ENCODE measurements at places on chromosomes 1 and 21.

GRCh38 chr1:40059338-40059959 is 18.9 kb downstream of the CAP1 start:
- DNase-seq = no peak

- DNase-seq = no peak
Measured at GRCh38 chr1:17521946-17522612, 17.4 kb upstream of the ARHGEF10L start.

GRCh38 chr1:209733409-209734192 is 22.3 kb upstream of the TRAF3IP3 start:
- no peak for DNase-seq

DNA sequence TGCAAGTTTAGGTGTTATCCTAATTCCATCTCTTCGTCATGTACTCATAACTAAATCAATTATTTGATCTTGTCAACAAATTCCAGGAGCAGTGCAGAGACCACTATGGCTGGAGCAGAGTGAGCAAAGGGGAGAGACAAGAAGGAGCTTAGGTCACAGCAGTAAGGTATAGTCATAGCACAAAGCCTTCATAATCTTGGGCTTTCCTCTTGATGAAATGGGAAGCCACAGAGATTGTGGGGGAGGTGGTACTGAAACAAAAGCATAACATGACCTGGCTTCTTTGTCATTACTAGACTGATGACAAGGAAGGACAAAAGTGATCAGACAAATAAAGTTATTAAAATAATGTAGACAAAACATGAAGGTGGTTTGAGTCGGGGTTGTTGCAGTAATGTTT is 60.1 kb upstream of the PTGS2 start:
- no peak for DNase-seq

GRCh38 chr1:102262994-102263393 is 266.3 kb upstream of the OLFM3 start:
- DNase-seq = no peak

DNA sequence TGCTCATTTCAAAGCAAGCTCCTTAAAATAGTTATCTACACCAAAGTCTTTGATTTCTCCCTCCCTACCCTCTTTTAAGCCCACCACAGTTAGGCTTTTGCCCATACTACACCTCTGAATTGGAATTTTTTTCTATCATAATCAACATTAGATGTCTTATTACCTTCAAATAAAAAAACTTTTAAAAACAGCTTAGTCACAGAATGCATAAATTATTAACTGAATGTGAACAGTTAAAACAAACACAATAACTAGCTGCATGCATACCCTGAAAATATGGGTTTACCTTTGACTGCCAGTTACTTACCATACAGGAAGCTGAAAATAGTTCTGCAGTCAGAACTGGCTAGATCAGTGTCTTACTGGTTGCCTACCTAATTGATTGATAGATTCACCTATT is 210.9 kb downstream of the TGFB2 start:
- DNase-seq = no peak

GRCh38 chr1:91026777-91027176 is 4.9 kb upstream of the ZNF644 start:
- no peak for DNase-seq

DNA sequence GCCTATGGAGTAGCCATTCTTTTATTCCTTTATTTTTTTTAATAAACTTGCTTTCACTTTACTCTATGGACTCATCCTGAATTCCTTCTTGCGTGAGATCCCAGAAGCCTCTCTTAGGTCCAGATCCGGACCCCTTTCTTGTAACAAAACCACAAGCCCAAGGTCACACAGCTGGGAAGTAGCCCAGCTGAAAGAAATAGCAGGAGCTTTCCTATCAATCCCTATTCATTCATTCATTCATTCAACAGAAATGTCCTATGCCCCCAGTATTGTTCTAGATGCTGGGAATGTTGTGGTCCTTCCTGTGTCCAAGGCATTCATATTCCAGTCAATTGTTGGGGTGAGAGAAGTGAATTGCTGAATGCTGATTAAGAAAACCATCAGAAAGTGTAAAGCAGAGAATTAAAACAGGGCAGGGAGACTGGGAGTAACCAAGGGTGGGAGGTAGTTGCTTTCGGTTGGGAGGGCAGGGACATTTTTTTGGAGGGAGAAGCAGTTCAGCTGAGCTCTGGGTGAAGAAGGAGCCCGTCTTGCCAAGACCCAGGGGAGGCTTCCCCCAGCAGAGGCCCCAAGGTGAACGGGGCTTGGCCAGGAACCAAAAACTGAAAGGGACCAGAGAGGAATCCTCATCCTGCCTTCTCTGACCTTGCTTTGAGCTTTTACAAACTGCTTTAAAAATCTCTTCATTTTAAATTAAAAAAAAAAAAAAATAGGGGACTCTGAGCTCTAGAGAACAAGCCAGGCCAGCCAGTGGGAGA is 10.8 kb downstream of the PLA2G2D start:
- DNase-seq = no peak

GRCh38 chr21:32423320-32424190 is 11.0 kb downstream of the EVA1C start:
- no peak for DNase-seq

DNA sequence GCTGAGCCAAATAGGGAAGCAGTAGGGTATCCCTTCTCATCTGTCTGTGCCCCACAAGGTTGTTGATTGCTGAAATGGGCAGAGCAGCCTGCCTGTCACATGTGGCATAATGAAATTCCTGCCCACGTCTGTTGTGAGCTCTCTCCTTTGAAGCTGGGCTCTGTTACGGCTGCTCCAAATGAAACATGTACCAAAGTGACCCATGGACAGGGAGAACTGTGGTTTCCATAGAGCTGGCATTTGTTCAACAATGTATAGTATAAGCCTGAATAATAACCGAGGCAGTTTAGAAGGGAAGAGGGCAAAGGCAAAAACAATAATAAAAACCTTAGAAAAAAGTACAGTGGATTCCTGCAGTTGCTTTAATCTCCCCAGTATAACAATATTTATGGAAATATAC is 149.7 kb downstream of the LYPLAL1 start:
- no peak for DNase-seq

- DNase-seq = no peak
Measured at GRCh38 chr1:55089683-55090082, 50.3 kb downstream of the PCSK9 start.

GRCh38 chr1:91124290-91124985 is 102.6 kb upstream of the ZNF644 start:
- DNase-seq = no peak

DNA sequence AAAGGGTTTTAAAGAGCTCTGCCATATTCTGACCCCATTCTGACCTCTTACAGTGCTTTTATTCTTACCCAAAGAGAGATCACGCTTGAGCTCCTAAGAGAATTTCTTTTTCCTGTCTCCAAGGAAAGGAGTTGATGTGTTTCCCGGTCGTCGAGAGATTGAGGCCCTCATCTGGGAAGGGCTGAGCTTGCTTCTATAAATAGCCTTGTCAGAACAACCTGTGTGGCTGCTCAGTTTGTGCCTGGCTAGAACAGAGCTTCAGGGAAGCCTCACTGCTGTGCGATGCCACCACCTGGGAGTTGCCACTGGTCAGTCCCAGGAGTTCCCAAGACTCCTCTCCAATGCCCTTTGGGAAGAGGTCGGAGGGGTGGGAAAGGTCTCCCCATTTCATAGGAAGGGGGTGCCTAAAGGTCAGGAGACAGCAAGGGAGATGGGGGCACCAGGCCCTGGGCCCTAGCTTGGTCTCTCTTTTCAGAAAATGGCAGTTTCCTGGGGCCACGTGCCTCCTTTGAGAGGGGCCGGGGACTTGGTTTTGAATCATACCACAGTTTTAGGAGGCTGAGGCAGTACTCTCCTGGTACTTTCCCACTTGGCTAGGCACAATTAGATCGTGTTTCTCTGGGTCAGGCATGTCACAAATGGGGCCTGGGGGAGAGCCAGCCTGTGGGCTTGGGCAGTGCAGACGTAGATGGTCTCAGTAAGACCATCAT is 52.1 kb downstream of the EIF2D start:
- no peak for DNase-seq

DNA sequence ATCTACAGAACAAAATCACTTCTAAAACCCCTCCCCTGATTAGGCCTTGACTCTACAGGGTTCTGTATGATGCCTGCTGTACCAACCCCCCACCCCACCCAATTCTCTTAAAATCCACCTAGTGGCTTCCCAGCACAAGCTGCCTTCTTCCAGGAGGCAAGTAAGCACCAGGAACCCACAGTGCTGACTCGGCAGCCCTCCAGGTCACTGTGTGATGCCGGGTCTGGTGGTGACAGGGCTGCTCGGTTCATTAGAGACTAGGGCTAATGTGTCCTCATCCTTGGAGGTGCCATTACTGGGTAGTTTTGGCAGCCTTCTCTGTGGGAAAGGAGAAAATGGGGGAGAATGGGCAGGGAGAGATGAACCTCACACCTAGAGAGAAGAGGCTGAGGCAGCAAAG is 363.5 kb downstream of the PTPRU start:
- no peak for DNase-seq

DNA sequence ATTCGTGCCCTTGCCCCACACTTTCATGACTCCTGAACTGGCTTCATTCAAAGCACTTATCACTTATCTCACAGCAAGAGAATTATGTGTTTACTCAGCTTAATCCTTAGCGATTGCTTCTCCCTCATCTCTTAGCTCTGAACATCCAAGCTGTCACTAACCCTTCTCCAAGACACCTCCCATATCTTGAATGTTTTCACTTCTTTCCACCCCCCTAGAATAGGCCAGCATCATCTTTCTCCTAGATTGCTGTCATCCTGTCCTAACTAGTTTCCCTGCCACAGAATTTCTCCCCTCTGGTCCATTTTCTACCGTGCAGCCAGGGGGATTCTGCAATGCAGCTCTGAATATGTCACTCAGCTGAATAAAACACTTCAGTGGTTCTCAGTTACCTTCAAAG is 68.6 kb upstream of the SPATA6 start:
- DNase-seq = no peak

GRCh38 chr1:51328279-51328678 is 2.1 kb downstream of the TTC39A start:
- no peak for DNase-seq

- no peak for DNase-seq
Measured at GRCh38 chr1:187892683-187893039, 1063.9 kb downstream of the PLA2G4A start.

DNA sequence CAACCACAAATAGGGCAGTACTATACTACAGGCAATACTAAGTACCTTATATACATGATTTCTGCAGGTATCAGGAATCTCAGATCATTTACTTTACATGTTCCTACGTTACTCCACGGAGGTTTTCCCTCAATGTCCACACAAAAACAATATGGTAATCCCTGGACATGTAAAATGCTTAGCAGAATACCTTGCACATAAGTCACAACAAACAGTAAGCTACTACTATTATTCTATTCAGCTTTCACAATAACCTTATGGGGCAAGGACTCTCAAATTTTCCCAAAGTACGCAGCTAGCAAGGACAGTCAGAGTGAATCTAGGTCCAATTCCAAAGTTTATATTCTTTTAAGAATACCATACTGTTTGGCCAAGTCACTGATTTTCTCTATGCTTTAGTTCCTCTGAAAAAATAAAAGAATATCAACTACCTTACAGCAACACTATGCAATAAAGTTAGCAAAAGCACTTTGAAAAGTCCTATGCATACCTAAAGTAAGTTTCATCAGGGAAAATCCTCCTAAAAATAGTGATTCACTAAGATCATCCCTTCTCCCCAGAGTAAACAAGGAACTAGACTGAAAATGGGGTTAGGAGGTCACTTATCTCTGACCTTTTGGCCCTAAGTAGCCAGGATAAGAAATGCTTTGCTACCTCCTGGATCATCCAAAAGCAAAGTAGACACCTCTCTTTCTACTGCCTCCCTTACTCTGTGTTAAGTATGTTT is 67.4 kb downstream of the LUZP1 start:
- DNase-seq = no peak

DNA sequence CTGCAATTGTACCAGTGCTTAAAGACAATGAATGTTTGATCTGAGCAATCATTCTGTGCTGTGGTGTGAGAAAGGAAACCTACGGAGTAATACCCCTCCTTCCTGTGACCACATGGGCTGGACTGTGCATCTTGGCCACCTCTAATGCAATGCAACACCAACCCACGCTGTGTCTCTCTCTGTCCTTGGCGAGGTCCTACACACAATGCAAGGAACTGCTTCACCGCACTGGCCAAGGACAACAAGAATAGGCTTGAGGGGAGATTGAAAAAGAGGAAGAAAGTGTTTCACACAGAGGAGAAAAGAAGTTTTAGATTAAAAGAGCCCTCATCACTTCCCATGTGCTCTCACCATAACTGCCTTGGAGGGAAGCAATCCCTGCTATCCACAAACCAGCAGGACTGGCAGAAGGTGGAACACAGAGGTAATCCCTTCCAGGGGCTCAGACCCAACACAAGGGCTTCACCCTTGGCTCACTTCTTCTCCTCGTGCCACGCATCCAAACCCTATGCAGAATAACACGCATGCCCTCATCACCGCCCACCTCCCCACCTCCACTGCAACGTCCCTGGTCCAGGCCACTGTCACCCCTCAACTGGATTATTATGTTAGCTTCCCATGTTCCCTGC is 112.5 kb upstream of the ERG start:
- DNase-seq = no peak

GRCh38 chr1:116754198-116754977 is at the start of gene CD2:
Gene CD2 (plus strand): TSS chr1:116754430. CDS start chr1:116754493, 63 bp downstream.
- DNase-seq = no peak

GRCh38 chr1:243639027-243639658 is 210.9 kb downstream of the AKT3 start:
- DNase-seq = no peak

GRCh38 chr21:46159390-46159789 is 4.0 kb upstream of the FTCD start:
- DNase-seq = no peak

DNA sequence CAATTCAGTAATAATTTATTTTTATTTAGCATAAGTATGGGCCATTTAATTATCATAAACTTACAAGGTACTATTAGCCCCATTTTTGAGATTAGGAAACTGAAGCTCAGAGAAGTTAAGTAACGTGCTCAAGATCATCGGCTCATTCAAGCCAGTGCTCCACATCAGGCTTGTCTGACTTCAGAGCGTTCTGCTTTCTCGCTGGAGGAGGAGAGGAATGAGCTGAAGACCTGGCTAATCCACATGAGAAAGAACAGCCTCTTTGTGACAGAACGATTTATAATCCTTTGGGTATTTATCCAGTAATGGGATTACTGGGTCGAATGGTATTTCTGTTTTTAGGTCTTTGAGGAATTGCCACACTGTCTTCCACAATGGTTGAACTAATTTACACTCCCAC is 39.7 kb downstream of the DDX20 start:
- peak; percentile 59 for DNase-seq

- no peak for DNase-seq
Measured at GRCh38 chr21:37385179-37385765, 18.7 kb downstream of the DYRK1A start.

GRCh38 chr21:38268864-38269575 is 12.2 kb downstream of the KCNJ15 start:
- DNase-seq = no peak

- DNase-seq = peak; percentile 82
Measured at GRCh38 chr1:67686267-67687197, 1.5 kb downstream of the GADD45A start.

All from NCI-H524 (cell line).